ENCODE measurements at places on chromosomes 6 and 20.
A peak's percentile ranks its signal among the peaks of the same experiment; 100 is the strongest.

GRCh38 chr6:99641270-99641669 is 34.6 kb downstream of the PRDM13 start:
- DNase-seq, result no peak

- no peak for DNase-seq
Observed at GRCh38 chr6:5073992-5074391, 11.1 kb upstream of the PPP1R3G start.

DNA sequence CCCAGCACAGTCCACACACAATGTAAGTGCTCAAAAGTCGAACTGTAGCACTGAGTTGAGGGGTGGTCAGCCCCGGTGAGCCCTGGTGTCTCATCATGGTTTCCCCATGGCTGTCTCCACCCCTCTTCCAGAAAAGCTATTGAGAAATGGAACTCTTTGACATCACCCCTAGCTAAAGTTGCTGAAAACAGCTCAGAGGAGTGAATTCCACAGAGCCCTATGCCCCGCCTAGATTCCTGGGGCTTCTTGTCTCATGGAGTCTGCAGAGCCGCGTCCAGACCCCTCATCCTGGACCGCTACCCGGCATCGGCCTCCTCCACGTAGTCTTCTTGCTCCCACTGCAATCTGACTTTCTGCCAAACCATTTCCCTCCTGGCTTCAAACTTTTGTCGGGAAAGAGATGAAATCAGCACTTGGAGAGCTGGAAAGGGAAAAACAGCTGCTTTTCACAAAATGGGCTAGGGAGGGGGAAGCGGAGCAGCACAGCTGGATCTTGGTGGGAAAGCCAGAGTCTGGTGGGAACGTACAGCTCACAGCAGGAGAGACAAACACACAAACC is 132.2 kb downstream of the SNX5 start:
- DNase-seq, result no peak

GRCh38 chr6:166688901-166689300 is 61.9 kb upstream of the RPS6KA2 start:
- DNase-seq, result no peak

DNA sequence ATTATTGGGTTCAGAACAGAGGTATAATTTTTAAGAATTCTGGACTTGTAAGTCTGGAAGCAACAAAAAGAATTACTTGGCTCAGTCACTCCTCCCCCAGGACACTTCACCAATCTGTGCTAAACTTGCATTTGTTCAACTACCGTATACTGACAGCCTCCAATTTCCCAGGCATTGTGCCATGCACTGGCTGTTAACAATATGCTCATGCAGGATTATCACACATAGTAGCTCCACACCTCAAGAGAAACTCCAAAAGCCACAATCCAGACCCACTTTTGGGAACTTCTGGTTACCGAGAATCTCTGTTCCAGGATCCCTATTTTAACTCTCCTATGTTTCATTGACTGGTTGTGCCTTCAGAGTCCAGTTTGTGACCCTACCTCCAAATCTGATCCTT is 7.7 kb downstream of the ADGRF1 start:
- DNase-seq, result no peak

DNA sequence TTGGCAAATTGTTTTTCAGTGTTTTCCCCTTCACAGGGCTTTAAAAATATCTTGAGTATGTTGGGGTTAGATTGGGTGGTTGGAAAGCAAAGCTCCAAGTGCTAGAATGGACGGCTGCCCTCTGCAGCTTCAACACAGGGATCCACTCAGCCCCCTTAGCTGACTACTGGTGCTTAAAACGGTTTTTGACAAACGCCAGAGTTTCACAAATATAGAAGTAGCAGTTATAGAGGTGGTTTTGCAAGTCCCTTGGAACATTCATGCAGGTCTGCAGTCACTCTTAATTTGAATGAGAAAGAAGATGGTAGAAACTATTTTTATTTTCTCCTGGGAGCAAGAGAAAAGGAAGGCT is 175.9 kb downstream of the ARID1B start:
- no peak for DNase-seq

GRCh38 chr20:49503176-49503575 is 20.7 kb upstream of the KCNB1 start:
- DNase-seq, result no peak

GRCh38 chr6:133835901-133836300 is 53.0 kb upstream of the TCF21 start:
- DNase-seq, result no peak

GRCh38 chr20:24769878-24770627 is 179.0 kb upstream of the CST7 start:
- DNase-seq, result no peak

GRCh38 chr20:62818592-62819493 is 2.0 kb downstream of the COL9A3 start:
- no peak for DNase-seq

- DNase-seq, result peak; percentile 73
Observed at GRCh38 chr20:675453-676314, at the start of gene SCRT2. Gene SCRT2 (minus strand): TSS chr20:675802. CDS start chr20:675601, 201 bp downstream.

GRCh38 chr6:16639684-16640480 is 121.4 kb downstream of the ATXN1 start:
- no peak for DNase-seq

DNA sequence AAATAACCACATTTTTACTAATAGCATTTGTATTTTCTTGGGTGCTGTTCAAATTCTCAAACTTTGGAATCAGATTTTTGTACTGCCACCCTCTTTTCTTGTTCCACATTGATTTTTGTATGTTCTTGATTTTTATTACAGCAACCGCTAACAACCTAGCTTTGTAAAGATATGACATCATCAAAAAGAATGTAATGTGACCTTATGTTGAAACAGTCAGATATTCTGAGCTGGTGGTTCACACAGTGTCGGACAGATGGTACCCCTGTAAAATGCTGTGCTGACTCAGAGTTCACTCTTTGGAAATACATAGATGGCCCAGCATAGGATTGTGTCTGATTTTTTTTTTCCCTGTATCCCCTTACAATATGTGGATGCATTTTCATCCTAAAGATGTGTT is 118.9 kb downstream of the QKI start:
- no peak for DNase-seq

- no peak for DNase-seq
Observed at GRCh38 chr6:133108419-133108818, 132.7 kb upstream of the EYA4 start.

Data from CD4-positive, alpha-beta T cell treated with Interleukin-17A for 4 hours (primary cell).